NCI-H1092 treated with DMSO at 0.1 percent for 48 hours (cell line): ENCODE measurements at places on chromosomes 7 and 10.

- DNase-seq: peak; percentile 16
Measured at GRCh38 chr10:98404571-98405359, 10.2 kb downstream of the PYROXD2 start.

GRCh38 chr10:22111705-22112104 is 106.1 kb downstream of the EBLN1 start:
- DNase-seq: no peak

DNA sequence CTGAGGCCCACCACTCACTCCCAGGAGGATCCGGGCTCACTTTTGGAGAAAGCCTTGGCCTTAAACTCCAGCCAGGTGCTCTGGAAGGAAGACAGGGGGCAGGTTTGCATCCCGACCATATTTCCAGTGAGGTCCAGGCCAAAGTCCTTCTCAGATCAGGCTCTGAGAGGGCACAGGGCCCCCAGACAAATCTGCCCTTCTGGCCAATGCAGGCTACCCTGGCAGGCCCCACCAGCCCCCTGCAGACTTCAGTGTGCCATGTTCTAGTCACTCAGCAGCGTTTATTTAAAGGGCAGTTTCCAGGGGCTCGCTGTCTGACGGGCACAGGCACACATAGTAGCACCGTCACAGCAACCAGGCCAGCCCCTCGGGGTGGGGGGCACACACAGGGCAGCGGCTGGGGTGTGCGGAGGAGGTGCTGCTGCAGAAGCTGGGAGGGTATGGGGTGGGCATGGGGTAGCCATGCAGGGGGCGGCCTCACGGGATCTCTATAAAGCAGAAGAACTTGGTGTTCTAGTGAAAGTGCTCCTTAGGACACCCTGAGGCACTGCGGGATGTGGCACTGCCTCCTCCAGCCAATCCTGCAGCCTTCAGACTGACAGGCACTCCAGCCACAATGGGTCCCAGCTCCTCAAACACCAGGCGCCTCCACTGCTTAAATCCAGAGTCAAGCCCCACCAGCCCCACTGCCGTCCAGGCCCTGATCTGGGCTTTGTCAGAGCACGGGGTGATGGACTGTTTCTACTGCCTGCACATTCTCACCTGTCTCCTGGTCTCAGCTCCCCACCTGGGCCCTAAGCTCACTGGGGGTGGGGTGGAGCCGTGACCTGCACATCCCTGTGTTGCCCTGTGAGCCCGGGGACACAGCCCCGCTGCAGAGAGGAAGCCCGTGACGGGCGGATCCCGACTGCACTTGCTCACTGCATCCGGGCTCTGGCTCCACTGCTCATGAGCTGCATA is 9.6 kb upstream of the PYROXD2 start:
- DNase-seq: no peak

- peak; percentile 80 for DNase-seq
Measured at GRCh38 chr10:122504610-122504950, 43.2 kb downstream of the HTRA1 start.

DNA sequence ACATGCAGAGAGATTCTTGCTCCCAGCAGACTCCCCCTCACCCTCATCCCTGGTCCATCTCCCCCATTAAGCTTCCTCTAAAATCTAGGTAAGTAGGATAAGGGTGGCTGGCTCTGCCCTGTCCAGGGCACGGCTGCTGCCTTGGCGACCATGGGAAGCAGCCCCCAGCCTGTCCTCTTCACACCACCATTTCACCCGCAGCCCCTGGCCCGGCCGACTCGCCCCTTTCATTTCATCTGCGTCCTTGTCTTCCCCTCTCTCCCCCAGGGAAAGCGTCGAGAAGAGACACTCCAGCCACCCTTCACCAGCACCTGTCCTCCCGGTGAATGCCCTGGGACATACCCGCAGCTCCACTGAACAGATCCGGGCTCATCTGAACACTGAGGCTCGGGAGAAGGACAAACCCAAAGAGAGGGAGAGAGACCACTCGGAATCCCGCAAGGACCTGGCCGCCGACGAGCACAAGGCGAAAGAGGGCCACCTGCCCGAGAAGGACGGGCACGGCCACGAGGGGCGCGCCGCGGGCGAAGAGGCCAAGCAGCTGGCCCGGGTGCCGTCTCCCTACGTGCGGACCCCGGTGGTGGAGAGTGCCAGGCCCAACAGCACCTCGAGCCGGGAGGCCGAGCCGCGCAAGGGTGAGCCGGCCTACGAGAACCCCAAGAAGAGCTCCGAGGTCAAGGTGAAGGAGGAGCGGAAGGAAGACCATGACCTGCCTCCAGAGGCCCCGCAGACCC is 342.3 kb upstream of the GALNT17 start:
- no peak for DNase-seq

DNA sequence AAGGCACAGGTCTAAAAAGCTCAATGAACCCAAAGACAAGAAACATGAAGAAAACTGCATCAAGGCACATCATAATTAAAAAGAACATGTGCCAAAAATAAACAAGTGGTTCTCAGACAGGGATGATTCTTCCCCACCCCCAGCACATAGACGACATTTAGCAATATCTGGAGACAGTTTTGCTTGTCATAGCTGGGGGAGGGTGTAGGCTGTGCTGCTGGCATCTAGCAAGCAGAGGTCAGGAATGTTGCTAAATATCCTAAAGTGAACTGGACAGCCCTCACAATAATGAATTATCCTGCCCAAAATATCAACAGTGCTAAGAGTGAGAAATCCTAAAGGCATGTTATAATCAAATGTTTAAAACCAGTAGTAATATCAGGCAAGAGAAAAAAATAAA is 122.6 kb downstream of the MICU1 start:
- DNase-seq: no peak

DNA sequence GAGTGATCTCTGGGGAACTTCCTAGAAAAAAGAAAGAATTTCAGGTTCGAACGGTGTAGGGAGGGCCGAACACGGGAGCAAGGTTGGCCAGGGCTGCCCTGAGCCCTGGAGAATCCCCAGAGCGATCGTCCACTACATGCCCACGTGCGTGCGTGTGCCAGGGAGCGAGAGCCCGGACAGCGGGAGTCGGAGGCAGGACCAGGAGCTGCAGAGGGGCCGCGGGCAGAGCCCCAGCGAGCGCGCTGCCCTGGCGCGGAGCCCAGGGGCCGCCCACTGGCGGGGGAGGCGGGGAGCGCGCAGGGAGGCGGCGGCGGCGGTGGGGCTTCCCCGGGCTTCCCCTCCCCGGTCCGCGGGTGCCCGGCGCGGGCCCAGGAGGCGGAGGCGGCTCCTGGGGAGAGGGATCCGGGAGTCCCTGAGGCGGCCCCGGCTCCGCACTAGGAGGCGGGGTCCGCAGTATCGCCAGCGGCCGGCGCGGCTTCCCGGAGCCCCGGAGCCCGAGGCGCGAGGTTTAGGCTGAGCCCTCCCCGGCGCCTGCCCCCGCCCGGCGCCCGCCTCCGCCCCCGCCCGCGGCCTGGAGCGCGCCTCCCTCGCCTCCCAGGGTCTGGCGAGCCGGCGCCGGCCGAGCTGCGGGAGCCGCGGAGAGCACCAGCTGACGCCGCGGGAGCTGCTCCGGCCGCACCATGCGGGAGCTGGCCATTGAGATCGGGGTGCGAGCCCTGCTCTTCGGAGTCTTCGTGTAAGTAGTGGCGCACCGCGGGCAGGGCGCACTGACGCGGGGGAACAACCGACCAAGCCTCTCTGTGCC is at the start of gene PLPP4:
PLPP4 (plus strand) TSS at position 602 of the 805 bp plus-strand sequence; CDS start at position 681, 79 bp downstream.
- DNase-seq: no peak

DNA sequence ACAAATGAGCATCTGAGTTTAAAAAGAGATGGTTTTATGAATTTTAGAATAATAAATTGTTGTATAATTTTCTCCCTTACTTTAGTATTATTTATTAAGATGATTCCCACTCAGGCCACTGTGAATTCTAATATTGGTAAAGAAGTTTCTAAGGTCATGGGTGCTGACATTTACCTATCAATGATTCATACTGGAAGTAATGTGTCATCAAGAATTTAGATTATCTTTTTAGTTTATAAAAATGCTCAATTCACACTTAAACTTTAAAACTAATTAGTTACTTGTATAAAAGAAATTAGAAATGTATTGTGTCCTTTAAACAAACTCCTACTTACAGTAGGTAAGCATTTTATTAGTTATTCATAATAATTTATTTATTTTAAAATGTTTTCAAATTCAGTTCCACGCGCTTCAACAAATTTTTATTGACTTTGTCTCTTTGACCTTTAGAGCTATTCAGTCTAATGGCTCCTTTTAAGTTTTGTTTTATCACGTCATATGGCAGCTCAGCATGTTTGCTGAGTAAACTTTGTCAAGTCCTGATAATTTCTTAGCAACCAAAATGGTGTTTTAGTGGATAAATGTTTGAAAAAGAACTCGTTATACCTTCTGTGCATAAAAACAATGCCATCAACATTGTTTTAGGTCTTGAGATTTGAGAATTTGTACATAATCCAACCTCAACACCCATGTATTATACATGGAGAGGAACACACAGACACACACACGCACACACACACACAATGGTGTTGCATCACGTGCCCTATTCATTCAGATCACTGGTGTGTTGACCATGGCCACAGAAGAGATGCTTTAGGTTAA is 15.1 kb upstream of the MRC1 start:
- DNase-seq: no peak

- DNase-seq: no peak
Measured at GRCh38 chr7:150948791-150949251, 29.3 kb downstream of the KCNH2 start.

DNA sequence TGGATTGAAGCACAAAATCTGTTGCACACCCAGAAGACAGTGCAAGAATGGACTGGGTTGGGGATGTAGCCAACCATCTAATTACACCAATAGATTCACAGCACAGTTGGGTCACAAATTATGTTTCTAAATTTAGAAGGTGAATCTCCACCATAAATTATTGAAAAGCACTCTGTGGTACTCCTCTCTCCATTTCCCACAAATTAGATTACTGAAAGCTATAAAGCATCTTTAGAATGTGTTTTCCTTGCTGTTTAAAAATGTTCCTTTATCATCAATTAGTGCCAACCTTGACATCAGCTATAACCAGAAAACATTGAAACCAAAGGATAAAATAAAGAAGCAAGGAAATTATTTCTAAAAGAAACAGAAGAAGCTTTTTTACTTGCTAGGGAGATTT is 39.9 kb upstream of the HDAC9 start:
- peak; percentile 25 for DNase-seq
